ENCODE measurements at places on chromosomes 13 and 19.

- no peak for DNase-seq
These were observed 66.7 kb downstream of the CDADC1 start for GRCh38 chr13:49314344-49314882.

DNA sequence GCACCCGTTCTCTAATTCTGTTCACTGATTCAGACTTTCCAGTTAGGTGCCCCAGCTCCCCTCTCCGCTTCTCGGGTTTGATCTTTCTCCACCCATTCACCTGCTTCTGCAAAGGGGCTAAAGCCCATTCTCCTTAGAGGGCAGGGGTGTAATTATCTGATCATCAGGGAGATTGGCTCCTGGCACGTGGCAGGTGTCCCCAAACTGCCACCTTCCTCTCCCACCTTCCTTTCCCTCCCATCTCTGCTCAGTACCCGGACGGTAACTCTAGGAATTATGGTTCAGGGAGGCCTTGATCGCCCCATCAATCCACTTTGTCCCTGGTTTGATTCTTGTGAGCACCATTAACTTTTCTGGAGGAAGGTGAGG is 212 bp downstream of the FFAR1 start:
- DNase-seq: no peak

- no peak for DNase-seq
These were observed 9.0 kb upstream of the KCNN1 start for GRCh38 chr19:17957885-17958284.

GRCh38 chr19:15256708-15257331 is 24.6 kb upstream of the EPHX3 start:
- DNase-seq: no peak

- DNase-seq: no peak
These were observed 423.7 kb upstream of the TSHZ3 start for GRCh38 chr19:31772915-31773314.

DNA sequence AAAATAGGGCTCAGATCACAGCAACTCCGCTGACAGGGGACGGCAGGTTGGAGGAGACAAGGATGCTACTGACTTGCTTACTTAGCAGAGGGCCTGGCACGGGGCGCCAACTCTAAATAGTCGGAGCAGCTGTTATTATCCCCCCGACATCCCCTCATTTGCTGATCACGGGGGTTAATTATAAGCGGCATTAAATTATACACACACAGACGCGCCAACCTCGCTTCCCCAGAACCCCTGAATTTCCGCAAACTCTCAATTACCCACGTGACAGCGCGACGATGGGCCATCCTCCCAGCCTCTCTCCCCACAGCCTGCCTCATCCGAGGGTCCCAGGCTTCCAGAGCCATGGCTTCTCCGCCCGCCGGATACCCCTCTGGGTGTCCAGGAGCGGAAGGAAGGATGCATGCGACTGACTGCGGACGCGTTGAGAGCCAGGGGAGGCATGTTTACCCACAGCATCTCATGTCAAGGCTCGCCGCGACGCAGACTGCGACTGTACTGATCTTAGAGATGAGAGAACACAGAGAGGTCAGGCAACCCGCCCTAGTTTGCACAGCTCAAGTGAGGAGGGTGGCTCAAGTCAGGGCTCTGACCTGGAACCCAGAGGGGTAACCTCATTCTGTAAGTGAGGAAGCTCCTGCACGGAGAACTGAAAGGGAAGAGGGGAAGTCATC is 5.7 kb downstream of the PTPRS start:
- no peak for DNase-seq

DNA sequence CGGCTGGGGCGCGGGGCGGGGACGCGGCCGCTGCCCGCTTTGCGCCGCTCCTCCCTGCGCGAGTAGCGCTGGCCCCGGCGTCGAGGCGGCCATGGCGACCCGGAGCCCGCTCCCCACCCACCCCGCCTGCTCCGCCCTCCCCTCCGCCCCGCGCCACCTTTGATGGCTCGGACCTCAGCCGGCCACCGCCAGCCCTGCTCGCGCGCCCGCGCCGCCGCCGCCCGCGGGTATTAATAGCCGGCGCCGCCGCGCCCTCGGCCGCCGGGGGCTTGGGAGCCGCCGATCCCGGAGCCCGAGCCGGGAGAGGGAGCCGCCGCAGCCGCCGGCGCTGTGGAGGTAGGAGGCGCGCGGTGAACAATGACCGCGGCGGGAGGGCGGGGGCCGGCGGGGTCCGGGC is 261 bp downstream of the FARP1 start:
- DNase-seq: no peak

GRCh38 chr19:58395979-58396627 is 647 bp downstream of the RNF225 start:
- no peak for DNase-seq

GRCh38 chr13:24858953-24859352 is 95.0 kb downstream of the RNF17 start:
- no peak for DNase-seq

- no peak for DNase-seq
These were observed 72.2 kb downstream of the ATP11A start for GRCh38 chr13:112761701-112762689.

DNA sequence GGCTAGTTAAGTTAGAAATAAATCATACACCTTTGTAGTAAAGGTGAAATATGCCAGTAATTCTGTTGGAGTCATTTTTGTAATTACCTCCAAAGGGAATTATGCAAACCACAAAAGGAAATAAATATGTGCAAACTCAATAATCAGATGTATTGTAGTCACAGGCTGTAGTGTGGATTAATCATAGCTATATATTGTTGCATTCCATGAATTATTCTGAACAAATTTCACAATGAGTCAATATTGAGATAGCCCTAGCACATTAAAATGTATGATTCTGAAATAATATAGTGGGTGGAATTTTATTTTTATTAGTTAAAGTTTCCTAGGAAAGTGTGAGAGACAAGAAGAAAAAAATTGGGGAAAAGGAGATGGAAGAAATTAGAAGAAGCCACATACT is 790.5 kb upstream of the PCDH20 start:
- DNase-seq: no peak

DNA sequence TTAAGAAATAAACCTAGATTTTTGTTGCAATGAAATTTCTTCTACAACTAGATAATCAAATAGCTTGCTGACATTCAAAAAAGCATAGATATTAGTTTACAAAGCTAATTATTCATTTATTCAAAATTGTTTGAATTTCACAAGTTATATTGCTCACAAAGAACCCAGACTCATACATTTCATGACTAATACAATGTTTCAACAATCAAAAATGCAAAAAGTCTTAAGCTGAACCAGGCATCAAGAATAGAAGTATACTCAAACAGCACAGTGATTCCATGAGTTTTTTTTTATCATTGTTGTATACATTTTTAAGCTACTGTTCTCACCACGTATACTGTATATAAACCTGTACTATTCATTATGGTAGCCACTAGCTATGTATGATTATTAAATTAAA is 51.0 kb downstream of the DIAPH3 start:
- no peak for DNase-seq

DNA sequence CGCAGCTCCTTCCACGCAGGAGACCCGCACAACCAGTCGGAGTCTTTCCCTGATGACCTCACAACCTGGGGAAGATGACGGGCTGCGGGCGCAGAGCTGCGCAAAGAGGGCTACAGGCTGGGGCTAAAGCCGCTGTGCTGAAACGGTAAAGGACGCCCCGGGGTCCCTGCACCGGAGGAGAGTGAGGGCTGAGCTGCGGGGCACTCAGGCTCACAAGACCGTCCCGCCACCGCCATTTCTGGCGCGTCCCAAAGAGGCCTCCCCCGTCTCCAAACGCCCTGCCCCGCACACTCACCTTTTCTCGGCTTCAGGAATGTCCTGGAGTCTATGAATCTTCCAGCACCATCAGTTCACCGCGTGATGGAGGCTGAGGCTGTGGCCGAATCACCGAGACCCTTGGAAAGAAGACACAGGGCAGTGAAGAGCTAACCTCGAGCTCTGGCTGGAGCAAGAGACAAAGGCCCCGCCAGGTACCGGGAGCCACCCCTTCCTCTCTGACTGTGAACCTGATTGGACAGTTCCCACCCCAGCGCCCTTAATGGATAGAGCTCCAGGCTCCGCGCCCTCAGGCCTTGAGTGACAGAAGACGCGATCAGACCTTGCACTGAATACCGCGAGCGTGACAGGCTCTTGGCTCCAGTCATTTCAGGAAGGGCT is 41.8 kb upstream of the ZNF429 start:
- DNase-seq: no peak

DNA sequence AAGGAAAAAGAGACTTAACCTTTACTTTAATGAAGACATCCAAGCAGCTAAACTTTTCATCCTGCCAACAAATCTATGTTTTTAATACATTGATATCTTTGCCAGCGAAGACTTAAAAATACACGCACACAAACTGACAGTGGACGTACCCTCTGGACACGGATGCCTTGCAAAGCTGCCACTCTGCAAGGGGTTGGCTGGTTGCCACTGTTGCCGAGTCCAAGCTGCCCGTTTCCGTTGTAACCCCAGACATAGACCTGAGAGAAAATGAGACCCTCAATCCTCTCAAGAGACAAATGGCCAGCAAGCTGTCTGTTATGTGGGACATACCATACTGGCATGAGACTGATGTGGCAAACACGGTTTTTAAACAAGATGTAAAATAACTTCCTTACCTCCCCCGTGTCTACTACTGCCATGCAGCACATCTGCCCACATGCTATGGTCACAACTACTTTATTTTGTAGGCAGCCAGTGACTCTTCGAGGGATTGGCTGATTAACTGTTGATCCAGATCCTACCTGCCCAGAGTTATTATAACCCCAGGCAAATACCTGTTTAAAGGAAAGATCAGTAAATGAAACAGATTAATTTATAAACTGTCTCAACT is 21.2 kb downstream of the RCBTB2 start:
- no peak for DNase-seq

- peak; percentile 67 for DNase-seq
These were observed 245.7 kb downstream of the DNAJC15 start for GRCh38 chr13:43269037-43269481.

DNA sequence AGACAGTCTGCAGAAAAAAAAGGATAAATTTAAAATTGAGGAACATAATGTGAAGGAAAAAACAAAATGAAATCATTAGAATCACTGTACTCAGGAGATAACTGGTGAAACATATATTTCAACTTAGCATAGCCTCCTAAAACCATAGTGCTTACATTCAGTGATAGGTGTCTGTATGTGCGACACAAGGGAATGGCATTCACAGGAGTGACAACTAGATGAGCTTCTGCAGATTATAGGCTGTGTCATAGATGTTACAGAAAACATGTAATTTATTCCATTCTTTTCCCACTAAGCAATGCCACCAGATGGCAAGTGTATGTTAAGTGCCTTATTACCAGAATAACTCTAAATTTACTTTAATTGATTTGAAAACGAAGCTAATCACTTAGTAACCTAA is 960.0 kb upstream of the PCDH20 start:
- no peak for DNase-seq

DNA sequence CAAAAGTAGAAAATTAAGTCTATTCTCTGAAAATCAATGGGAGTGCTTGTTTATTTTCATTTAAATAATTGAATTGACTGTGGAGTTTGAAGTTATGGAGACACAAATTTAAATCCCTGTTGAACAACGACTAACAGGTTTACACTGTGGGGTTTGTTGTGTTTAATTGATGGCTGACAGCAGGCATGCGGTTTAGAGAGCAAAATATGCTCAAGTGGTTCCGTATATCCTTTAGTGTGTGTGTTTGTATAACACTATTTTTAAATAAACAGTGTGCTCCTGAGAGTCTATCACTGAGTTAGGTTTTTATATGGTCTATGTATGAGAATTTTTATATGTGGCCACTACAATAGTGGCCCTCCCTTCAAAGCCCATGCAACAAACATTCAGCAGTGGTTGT is 332.0 kb downstream of the GPC6 start:
- no peak for DNase-seq

GRCh38 chr13:84118839-84119409 is 236.7 kb upstream of the SLITRK1 start:
- DNase-seq: no peak

- no peak for DNase-seq
These were observed 7.3 kb upstream of the MCF2L start for GRCh38 chr13:112961457-112962369.
